Muscle of leg (tissue), 16 donors: ENCODE measurements at places on chromosomes 5 and 9. TPM values are rescaled to one million over a fixed set of nuclear protein-coding genes. Genes with fewer than 3 reads are reported as not detected.

DNA sequence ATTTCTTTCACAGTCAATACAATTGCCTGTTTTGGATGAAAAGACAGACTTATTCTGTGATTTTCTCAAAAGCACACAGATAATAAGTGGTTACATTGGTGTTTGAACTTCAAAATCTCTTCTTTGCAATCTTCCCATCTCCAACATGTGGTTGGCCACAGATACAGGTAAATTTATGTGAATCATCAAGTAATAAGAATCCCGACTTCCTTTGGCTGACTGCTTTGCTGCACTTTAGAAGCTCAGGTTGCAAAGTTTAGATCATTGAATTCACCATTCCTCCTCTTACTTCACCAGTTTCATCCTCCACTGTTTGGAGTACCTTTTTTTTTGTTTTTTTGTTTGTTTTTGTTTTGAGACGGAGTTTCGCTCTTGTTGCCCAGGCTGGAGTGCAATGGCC, 56.5 kb upstream of the ADRB2 start:
- no peak overlapping the region for H3K4me3 ChIP-seq
- no peaks in the 10 kb centered on the region for H3K36me3 ChIP-seq
- no peaks in the 10 kb centered on the region for H3K27me3 ChIP-seq
- no peak for DNase-seq
- H3K4me1 ChIP-seq: no peaks in the 10 kb centered on the region

DNA sequence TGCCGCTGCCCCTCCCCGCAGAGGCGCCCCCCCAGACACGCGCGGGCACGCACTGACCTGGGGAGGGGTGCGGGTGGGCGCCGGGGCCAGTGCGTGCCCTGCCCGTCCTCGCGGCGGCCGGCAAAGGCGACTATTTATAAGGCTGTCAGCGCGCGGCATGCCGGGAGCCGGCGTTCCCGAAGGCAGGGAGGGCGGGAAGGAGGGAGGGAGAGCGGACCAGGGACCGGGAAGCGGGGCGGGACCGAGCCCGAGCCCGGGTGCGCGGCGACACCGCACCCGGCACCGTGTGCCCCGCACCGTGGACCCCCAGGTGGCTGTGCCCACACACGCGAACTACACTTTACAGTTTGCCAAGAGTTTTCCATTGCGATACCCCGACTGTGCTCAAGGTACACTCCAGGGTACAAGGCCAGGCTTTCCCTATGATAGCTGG, at the start of gene AK1:
TSS of gene AK1 (minus strand) at position 110 of the 433 bp plus-strand sequence. CDS start 3,058 bp downstream, outside the sequence.
- H3K27ac ChIP-seq: peak within 1 kb of the TSS; percentile 92
- no peaks in the 10 kb centered on the region for H3K27me3 ChIP-seq
- H3K4me3 ChIP-seq: peak within 1 kb of the TSS; percentile 59
- peaks cover 60% of the 10 kb centered on the region for H3K4me1 ChIP-seq
- H3K36me3 ChIP-seq: peaks cover 14% of the 10 kb centered on the region
- peak; percentile 84 for DNase-seq

- no peak overlapping the region for H3K27ac ChIP-seq
- H3K27me3 ChIP-seq: no peaks in the 10 kb centered on the region
- no peaks in the 10 kb centered on the region for H3K4me1 ChIP-seq
- no peaks in the 10 kb centered on the region for H3K36me3 ChIP-seq
- DNase-seq: no peak
- H3K4me3 ChIP-seq: no peak overlapping the region
Measured at GRCh38 chr5:39622281-39622680, 197.5 kb upstream of the DAB2 start.

DNA sequence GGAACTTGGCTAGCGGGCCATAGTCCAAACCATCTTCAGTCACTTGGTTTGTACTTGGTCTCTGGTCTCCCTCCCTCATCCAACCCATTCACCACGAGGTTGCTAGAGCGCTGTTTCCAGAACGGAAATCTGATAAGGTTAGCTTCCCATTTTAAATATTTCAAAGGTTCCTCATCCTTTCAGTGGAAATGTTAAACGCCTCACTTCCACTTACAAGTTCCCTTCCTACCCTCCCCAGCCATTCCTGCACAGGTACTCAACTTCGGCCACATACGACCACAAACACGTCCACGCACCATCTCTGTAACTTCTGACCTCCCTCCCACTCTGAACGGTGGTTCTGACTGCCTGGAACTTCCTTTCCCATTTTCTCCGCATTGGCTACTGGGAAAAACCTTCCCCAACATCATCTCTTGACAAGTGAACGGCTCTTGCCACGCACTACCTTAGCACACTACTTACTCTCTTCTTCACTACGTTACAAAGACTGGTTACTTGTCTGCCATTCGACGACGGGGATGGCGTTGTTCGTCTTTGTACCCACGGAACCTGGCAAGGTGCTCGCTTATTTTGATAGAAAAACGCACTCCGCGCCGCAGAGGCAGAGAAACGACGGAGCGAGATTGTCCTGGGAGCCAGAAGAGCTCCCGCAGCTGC, 629 bp downstream of the CCNH start:
- DNase-seq: peak; percentile 77
- H3K36me3 ChIP-seq: peaks cover 11% of the 10 kb centered on the region
- peak overlapping the region; percentile 99 for H3K27ac ChIP-seq

- peaks cover 2% of the 10 kb centered on the region for H3K4me1 ChIP-seq
- peak overlapping the region; percentile 88 for H3K4me3 ChIP-seq
- H3K27ac ChIP-seq: peak overlapping the region; percentile 96
- no peaks in the 10 kb centered on the region for H3K36me3 ChIP-seq
Measured at GRCh38 chr5:36875790-36876298, 725 bp upstream of the NIPBL start.

DNA sequence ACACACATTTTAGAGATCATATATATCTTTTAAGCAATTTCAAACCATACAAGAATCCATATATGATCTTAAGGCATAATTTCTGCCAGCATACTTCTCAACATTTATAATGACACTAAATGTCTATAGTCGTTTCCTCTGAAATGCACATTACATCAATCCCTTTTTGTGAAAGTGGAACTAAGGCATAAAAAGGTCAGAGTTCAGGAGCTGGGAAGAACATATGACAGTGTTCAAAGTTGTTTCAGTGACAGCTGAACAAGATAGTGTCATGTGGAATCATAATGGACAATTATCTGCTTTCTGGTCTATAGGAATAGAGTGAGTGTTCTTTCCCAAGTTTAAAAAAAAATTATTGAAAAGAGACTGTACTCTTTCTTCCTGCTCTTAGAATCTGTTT, 2.4 kb upstream of the MOB3B start:
- peaks cover 4% of the 10 kb centered on the region for H3K36me3 ChIP-seq
- H3K4me1 ChIP-seq: peaks cover 17% of the 10 kb centered on the region
- DNase-seq: no peak
- H3K27me3 ChIP-seq: peaks cover 5% of the 10 kb centered on the region
- no peak overlapping the region for H3K4me3 ChIP-seq

DNA sequence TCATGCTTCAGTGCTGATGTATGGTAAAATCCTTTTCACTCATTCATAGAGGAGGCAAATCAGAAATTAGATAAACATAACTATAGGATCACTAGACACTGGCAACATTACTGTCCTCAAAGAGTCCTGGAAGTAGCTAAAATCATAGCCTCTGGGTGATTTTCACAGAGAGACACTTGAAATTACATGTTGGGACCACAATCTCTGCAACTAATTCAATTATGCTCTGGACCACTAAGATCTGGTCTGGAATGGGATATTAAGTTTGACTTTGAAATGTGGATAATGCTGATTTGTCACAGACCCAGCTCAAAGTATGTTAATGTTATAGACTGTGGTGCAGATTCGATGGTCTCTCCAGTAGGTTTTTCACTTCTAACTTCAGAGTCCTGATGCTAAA, 214.6 kb upstream of the CCNH start:
- no peaks in the 10 kb centered on the region for H3K4me1 ChIP-seq
- peak; percentile 4 for DNase-seq
- no peaks in the 10 kb centered on the region for H3K36me3 ChIP-seq
- no peak overlapping the region for H3K27ac ChIP-seq
- no peak overlapping the region for H3K4me3 ChIP-seq

DNA sequence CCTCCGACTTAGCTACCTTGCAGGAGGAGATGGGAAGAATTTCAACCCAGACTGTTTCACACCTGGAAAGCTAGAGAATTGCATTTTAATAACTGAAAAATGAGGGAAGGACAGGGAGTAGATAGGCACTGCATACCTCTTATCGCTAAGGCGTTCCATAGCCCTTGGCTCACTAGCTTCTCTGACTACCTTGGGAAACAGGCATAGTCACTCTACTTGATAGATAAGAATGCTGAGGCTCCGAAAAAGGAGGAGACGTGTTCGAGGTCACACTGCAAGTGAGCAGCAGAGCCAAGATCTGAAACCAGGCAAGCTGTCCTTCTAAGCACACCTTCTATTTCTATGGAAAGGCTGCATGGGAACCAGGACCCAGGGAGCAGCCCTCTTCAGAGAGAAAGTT, 168.9 kb downstream of the CRB2 start:
- DNase-seq: no peak
- H3K27ac ChIP-seq: no peak overlapping the region
- no peaks in the 10 kb centered on the region for H3K36me3 ChIP-seq
- no peak overlapping the region for H3K4me3 ChIP-seq
- no peaks in the 10 kb centered on the region for H3K4me1 ChIP-seq

DNA sequence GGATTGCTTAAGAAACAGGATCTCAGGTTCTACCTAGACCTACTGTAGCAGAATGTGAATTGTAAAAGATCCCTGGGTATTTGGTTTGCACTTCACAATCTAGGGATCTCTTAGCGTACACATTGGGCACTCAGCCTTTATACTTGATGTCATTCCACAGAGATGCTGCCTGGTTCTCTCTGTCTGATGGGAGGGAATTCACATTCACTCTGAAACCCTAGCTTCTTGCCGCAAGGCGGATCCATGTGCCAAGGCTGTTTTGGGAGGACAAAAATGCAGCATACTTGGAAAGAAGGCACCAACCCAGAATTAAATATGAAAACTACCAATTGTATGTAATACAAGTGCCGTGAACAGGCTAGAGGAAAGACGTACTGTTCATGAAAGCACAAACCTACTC, 323.0 kb downstream of the EBF1 start:
- H3K36me3 ChIP-seq: peaks cover 7% of the 10 kb centered on the region
- H3K27me3 ChIP-seq: no peaks in the 10 kb centered on the region
- H3K4me1 ChIP-seq: peaks cover 8% of the 10 kb centered on the region

- DNase-seq: peak; percentile 83
- H3K27ac ChIP-seq: peak overlapping the region; percentile 98
- peaks cover 12% of the 10 kb centered on the region for H3K36me3 ChIP-seq
Measured at GRCh38 chr9:137237759-137238726, 3.0 kb upstream of the TUBB4B start.

DNA sequence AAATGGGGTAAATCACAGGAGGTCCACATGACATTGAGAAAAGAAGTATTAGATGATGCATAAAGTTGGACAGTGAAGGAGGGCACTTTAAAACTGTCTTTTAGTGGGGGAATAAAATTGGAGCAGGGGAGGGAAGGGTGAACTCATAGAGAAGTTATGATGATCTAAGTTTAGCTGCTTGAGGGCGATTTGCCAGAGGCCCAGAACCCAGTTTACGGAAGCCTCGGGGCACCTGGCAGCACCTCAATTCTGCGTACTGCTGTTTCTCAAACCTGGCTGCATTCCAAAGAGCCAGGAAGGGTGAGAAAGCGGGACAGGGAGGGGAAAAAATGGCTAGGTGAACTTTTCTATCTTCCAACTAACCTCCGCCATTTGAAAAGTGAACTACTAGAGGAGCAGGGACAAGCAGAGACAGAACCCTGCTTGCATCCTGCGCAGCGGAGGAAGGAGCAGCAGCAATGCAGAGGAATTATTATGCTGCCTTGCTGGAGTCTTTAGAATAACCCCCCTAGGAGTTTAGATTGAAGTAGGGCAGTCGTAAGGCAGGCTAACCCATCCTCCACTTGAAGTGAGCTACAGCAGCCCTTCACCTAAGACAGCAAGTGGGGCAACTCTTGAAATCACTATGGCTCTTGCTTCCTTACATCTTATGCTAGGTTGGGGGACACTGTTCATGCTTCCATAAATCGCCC, 316.8 kb downstream of the BRINP1 start:
- H3K36me3 ChIP-seq: no peaks in the 10 kb centered on the region
- H3K4me3 ChIP-seq: no peak overlapping the region
- no peak for DNase-seq
- no peaks in the 10 kb centered on the region for H3K4me1 ChIP-seq
- H3K27me3 ChIP-seq: no peaks in the 10 kb centered on the region
- H3K27ac ChIP-seq: no peak overlapping the region

DNA sequence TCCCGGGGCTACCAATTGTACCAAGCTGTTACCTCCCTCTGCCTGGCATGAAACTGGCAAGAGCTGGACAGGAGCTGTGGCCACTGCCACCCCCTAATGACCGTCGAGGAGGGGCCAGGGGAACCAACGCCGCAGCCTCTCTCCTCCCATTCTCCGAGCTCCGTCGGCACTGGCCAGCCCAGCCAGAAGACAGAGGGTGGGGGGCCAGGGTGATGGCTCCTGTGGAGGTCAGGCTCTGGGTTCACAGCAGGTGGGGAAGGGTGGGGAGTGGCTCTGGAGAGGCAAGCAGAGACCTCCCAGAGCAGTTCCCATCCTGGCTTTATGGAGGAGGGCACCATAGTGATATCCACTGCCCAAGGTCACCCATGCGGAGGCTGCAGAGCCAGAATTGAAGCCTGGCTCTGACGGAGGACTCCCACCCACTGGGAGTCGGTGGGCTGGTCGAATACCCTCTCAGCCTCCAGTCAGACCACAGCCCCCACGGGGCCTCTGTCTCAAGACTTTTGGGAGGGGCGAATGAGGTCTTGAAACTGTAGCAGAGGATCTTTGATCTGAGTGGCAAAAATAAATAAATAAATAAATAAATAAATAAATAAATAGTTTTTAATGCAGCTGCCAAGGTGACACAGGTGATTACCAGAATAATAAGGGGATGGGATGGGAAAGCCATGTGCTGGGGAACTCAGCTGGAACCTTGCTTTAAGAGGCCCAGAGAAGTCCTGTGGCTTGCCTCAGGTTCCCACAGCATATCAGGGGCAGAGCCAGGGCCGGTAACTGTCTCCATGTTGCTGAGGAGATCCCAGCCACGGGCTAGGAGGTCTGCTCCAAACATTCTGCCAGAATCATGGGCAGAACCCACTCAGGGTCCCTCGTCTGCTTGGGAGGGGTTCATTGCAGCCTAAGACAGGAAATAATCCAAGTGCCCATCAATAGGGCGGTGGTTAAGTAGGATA, 42.5 kb upstream of the NEURL1B start:
- H3K36me3 ChIP-seq: no peaks in the 10 kb centered on the region
- peak overlapping the region; percentile 51 for H3K27ac ChIP-seq
- no peak for DNase-seq
- H3K4me3 ChIP-seq: no peak overlapping the region
- H3K4me1 ChIP-seq: peaks cover 48% of the 10 kb centered on the region
- no peaks in the 10 kb centered on the region for H3K27me3 ChIP-seq

GRCh38 chr5:31417512-31417911, 114.4 kb downstream of the DROSHA start:
- H3K36me3 ChIP-seq: peaks cover 36% of the 10 kb centered on the region
- peaks cover 3% of the 10 kb centered on the region for H3K4me1 ChIP-seq
- no peak overlapping the region for H3K4me3 ChIP-seq
- H3K27me3 ChIP-seq: no peaks in the 10 kb centered on the region
- no peak overlapping the region for H3K27ac ChIP-seq

- DNase-seq: no peak
- H3K27ac ChIP-seq: no peak overlapping the region
- peaks cover 2% of the 10 kb centered on the region for H3K36me3 ChIP-seq
Measured at GRCh38 chr9:7125231-7125630, 367.5 kb downstream of the KDM4C start.

Gene RELL2
- 0.18 TPM for total RNA-seq

Gene TRAF1
- 3.2 TPM for total RNA-seq

Gene CCDC69
- 61.4 TPM for total RNA-seq

Gene STING1
- 19.3 TPM for total RNA-seq

Gene ANKRD31
- 0.27 TPM for total RNA-seq
